ENCODE measurements at places on chromosomes 4 and X. TPM values are rescaled to one million over a fixed set of nuclear protein-coding genes. Genes with fewer than 3 reads are reported as not detected.

DNA sequence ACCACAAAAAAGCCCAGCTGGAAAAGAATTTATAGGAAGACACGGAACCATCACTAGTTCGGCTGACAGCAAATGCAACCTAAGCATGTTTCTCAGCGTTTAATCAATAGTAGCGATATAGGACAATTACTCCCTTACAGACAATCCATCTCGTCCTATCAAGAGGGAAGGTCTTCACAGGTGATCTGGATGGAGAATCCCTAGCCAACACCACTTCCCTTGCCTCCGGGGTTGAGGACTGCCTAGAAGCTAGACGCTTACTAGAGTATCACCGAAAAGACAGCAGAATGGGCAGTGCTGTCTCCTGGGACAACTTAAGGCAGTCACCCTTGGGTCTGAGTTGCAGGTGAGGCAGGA lies 32.1 kb upstream of the MAML3 start:
- no peaks in the 10 kb centered on the region for H3K36me3 ChIP-seq
- H3K27ac ChIP-seq = no peak overlapping the region
- no peaks in the 10 kb centered on the region for H3K27me3 ChIP-seq
- no peak overlapping the region for H3K4me3 ChIP-seq
- H3K4me1 ChIP-seq = no peaks in the 10 kb centered on the region

The ATP6AP2 gene
- 97.8 TPM for total RNA-seq

The ESX1 gene
- not detected for total RNA-seq

GRCh38 chr4:140686796-140687195 lies 69.4 kb downstream of the TBC1D9 start:
- peaks cover 18% of the 10 kb centered on the region for H3K36me3 ChIP-seq
- no peak overlapping the region for H3K4me3 ChIP-seq
- no peaks in the 10 kb centered on the region for H3K27me3 ChIP-seq
- peaks cover 5% of the 10 kb centered on the region for H3K4me1 ChIP-seq
- H3K27ac ChIP-seq = no peak overlapping the region
- peak; percentile 60 for DNase-seq

The CD38 gene
- total RNA-seq = 44.9 TPM

The TMEM156 gene
- total RNA-seq = not detected

GRCh38 chr4:122652379-122652778 lies 31.5 kb upstream of the IL21 start:
- no peak overlapping the region for H3K27ac ChIP-seq
- H3K4me3 ChIP-seq = no peak overlapping the region
- H3K36me3 ChIP-seq = no peaks in the 10 kb centered on the region
- peak; percentile 58 for DNase-seq

DNA sequence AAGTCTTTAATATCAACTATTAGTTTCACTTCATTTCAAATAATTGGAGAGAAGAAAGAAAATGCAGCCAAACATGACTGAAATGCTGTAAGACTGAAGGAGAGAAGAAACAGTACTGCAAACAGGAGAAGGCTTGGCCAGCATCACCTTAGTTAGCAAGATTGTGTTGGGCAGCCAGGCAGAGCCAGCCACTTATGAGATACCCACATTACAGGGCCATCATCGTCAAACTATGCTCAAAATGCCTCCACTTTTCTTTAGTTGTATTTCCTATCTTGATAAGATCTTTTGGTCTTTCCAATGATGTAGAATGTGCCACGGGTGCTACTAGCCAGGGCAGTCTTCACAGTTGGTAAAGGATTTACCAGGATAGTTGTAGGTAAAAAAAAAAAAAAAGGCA lies 10.9 kb upstream of the IRF2 start:
- no peak for DNase-seq
- H3K4me1 ChIP-seq = no peaks in the 10 kb centered on the region
- no peak overlapping the region for H3K27ac ChIP-seq
- H3K36me3 ChIP-seq = no peaks in the 10 kb centered on the region

The TRIM60 gene
- total RNA-seq = not detected

DNA sequence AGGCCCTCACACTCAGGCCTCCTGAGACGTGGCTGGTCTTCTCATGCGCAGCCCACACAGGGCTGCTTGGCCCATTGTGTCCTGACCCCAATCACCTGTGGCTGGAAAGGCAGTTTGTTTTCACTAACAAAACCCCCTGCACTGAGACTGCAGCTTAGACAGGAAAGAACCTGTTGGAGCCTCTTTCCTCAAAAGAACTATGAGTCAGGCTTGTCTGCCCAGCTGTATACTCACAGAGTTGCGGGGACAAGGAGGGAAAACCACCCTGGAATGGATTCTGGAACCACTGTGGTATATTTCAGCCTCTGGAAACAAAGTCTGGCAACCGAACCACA lies 5.2 kb upstream of the TMEM156 start:
- no peaks in the 10 kb centered on the region for H3K27me3 ChIP-seq
- no peak overlapping the region for H3K4me3 ChIP-seq
- no peaks in the 10 kb centered on the region for H3K36me3 ChIP-seq
- H3K4me1 ChIP-seq = peaks cover 19% of the 10 kb centered on the region

GRCh38 chr4:155444721-155445120 lies 68.0 kb upstream of the MAP9 start:
- no peaks in the 10 kb centered on the region for H3K36me3 ChIP-seq
- H3K27me3 ChIP-seq = no peaks in the 10 kb centered on the region
- no peak overlapping the region for H3K27ac ChIP-seq
- H3K4me3 ChIP-seq = no peak overlapping the region
- H3K4me1 ChIP-seq = no peaks in the 10 kb centered on the region

DNA sequence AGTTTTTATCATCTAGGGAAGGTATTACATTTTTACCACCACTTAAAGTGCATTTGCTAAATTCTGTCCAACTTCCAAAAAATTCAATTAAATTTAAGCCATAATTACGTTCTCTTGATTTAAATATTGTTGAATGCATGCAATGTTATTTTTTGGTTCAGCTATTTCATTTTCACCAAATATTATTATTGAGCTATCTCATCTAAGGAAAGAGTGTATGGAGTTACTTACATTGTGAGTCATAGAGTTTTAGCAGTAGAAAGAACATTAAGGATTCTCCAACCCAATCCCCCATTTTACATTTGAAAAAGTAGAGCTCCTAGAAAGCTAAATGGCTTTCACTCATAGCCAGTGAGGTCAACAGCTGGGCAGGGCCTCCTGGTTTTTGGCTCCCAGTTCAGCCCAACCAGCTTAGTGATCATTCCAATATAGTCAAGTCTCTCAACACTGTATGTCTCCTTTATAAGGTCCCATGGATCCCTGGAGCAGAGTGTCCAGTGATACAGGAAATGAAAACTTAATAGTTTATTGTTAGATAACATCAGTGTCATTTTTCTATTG lies 60.5 kb downstream of the NDNF start:
- H3K4me3 ChIP-seq = no peak overlapping the region
- H3K36me3 ChIP-seq = no peaks in the 10 kb centered on the region
- H3K4me1 ChIP-seq = no peaks in the 10 kb centered on the region
- H3K27ac ChIP-seq = no peak overlapping the region

The TBC1D8B gene
- 19.6 TPM for total RNA-seq

DNA sequence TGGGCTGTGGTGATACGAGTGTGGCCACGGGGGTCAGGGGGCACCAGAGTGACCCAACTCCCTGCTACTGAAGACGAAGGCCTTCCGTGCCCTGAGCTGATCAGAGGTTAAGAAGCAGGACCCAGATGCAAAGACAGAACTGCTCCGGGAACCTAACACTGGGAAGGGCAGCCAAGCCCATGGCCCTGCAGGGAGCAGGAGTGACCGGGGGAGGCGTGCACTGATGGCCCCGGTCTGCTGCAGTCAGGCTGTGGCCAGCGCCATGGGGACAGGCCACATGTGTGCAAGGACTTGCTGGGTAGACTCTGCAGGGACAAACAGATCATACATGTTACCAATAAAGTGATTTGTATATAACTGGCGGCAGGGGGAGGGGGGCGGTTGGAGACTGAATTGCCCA lies 74.6 kb downstream of the ACOX3 start:
- no peak for DNase-seq
- no peaks in the 10 kb centered on the region for H3K27me3 ChIP-seq
- no peak overlapping the region for H3K27ac ChIP-seq

DNA sequence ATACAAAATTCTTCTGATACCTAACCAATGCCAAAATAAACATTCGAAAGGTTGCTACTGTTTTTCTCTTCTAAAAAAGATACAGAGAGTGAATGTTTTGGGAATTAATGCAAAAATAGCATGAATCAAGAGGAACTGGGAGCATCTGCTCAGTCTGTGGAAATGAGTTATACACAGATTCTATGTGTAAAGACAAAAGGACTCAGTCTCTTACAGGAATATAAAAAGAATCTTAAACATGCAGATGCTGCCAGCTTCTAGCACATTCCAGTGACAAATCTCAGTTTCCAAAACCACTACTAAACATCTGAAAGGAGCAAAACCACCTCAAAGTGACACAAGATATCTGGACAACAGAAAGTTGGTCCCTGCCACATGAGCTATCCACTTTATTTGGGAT lies 55.0 kb downstream of the PAPSS1 start:
- DNase-seq = no peak
- H3K36me3 ChIP-seq = peaks cover 9% of the 10 kb centered on the region
- H3K4me3 ChIP-seq = no peak overlapping the region
- H3K27me3 ChIP-seq = no peaks in the 10 kb centered on the region

DNA sequence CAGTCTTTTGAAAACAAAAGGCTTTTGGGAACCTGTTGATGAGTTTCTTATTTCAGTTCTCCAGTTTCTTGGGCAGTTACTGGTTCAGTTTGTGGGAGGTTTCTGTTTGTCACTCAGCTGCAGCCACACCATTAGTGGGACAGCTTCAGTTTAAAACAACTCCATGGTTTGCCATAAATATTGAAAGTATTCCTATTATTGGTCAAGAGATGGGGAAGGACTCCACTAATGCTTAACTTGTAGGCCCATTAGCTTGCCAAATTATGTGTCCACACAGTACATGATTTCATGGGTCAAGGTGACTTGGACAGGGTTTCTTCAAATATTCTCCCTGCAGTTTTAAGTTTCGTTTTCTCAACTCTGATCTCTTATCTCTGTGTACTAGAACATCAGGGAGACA lies 15.5 kb upstream of the ASIC5 start:
- H3K36me3 ChIP-seq = no peaks in the 10 kb centered on the region
- no peak for DNase-seq
- H3K27me3 ChIP-seq = no peaks in the 10 kb centered on the region
- H3K4me3 ChIP-seq = no peak overlapping the region
- no peaks in the 10 kb centered on the region for H3K4me1 ChIP-seq
- H3K27ac ChIP-seq = no peak overlapping the region

DNA sequence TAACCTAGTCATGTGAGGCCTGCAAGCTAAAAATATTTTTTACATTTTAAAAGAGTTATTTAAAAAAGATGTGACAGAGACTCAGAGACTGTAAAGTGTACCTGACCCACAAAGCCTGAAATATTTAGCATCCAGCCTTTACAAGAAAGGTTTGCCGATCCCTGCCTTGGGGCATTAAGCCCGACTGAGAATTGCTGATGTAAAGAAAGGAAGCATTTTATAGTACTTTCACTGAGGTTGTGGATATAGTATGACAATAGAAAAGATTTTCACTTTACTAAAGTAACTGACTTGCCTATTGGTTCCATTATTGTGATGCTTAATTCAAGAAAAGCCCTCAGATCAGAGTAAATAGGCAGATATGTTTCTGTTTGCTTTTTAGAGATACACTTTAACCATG lies 17.0 kb downstream of the STK26 start:
- H3K36me3 ChIP-seq = no peaks in the 10 kb centered on the region
- DNase-seq = no peak
- no peak overlapping the region for H3K27ac ChIP-seq
- no peak overlapping the region for H3K4me3 ChIP-seq
- H3K4me1 ChIP-seq = no peaks in the 10 kb centered on the region

DNA sequence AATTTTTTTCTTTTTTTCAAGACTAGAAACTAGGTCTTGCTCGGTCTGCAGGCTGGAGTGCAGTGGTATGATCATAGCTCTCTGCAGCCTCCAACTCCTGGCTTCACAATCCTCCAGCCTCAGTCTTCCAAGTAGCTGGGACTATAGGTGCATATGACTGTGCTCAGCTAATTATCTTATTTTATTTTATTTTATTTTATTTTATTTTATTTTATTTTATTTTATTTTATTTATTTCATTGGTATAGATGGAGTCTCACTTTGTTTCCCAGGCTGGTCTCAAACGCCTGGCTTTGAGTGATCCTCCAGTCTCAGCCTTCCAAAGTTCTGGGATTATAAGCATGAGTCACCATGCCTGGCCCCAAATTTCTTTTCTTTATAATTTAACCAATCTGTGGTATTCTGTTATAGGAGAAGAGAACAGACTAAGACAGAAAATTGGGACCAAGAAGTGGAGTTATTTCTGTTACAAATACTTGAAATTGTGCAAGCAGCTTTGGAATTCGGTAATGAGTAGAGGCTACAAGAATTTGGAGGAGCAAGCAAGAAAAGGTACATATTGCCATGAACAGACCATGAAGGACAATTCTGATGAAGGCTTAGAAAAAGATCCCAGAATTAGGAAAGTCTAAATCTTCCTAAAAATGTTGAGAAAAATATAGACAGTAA lies 4.0 kb upstream of the PRDM5 start:
- H3K36me3 ChIP-seq = no peaks in the 10 kb centered on the region
- H3K4me1 ChIP-seq = no peaks in the 10 kb centered on the region
- H3K4me3 ChIP-seq = no peak overlapping the region
- no peak overlapping the region for H3K27ac ChIP-seq
- H3K27me3 ChIP-seq = no peaks in the 10 kb centered on the region

The SOWAHD gene
- not detected for total RNA-seq

GRCh38 chr4:186074189-186074588 lies 5.2 kb downstream of the TLR3 start:
- DNase-seq = no peak
- H3K4me3 ChIP-seq = no peak overlapping the region
- H3K36me3 ChIP-seq = no peaks in the 10 kb centered on the region
- H3K4me1 ChIP-seq = peaks cover 10% of the 10 kb centered on the region
- H3K27me3 ChIP-seq = no peaks in the 10 kb centered on the region

The TLR3 gene
- total RNA-seq = 0.29 TPM

- H3K4me1 ChIP-seq = no peaks in the 10 kb centered on the region
- H3K36me3 ChIP-seq = no peaks in the 10 kb centered on the region
- H3K4me3 ChIP-seq = no peak overlapping the region
- DNase-seq = no peak
- H3K27me3 ChIP-seq = no peaks in the 10 kb centered on the region
Measured at GRCh38 chrX:29671421-29671820, 543.9 kb upstream of the MAGEB2 start.

- DNase-seq = no peak
- H3K27ac ChIP-seq = no peak overlapping the region
- no peak overlapping the region for H3K4me3 ChIP-seq
- H3K27me3 ChIP-seq = no peaks in the 10 kb centered on the region
- H3K4me1 ChIP-seq = no peaks in the 10 kb centered on the region
Measured at GRCh38 chrX:13990126-13990800, 39.4 kb downstream of the GEMIN8 start.

GRCh38 chr4:140330311-140330900 lies 43.0 kb upstream of the SCOC start:
- no peak overlapping the region for H3K4me3 ChIP-seq
- H3K27ac ChIP-seq = no peak overlapping the region
- no peaks in the 10 kb centered on the region for H3K36me3 ChIP-seq
- no peaks in the 10 kb centered on the region for H3K27me3 ChIP-seq
- DNase-seq = no peak

- no peak overlapping the region for H3K4me3 ChIP-seq
- no peak for DNase-seq
- H3K4me1 ChIP-seq = no peaks in the 10 kb centered on the region
- H3K36me3 ChIP-seq = no peaks in the 10 kb centered on the region
- H3K27ac ChIP-seq = no peak overlapping the region
Measured at GRCh38 chr4:57498251-57498650, 388.1 kb upstream of the IGFBP7 start.

Data from stomach (tissue), 19 donors.